HS-5 (cell line): ENCODE measurements at places on chromosomes 6 and 20.

- no peak for DNase-seq
Measured at GRCh38 chr6:118959903-118960302, 24.9 kb upstream of the MCM9 start.

GRCh38 chr6:78308025-78308424, 559.3 kb upstream of the IRAK1BP1 start:
- DNase-seq = no peak

DNA sequence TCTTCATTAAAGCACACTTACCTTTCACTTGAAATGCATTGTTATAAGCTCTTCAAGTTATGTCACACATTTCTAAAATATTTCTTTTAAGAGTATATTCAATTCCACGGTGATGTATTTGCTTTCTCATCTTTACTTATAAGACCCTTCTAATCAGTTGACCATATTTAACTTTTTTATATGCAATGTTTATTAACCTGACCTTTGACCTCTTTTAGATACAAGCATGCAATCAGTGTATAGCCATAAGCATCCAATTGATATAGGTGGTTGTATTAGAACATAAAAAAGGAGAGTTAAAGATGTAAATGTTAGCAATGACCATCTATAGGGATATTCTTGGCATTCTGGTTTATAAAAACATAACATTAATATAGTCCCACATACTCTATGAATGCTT, 9.2 kb downstream of the USP49 start:
- no peak for DNase-seq

DNA sequence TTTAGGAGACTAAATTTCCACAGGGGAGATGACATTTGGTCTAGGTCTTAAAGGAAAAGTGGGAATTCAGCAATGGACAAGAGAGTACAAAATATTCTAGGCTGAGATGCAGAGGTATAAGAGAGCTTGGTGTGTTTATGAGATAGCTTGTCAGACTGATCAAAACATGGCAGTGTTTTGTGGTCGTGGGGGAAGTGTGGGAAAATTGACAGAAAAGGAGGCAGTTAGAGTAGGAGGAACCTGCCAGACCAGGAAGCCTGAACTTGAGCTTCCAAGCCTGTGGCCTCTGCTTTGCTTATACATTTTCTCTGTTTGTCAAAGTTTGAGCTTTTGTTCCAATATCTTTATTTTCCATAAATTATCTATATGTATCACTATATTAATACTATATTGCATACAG, 69.5 kb upstream of the MAP3K7 start:
- DNase-seq = no peak

DNA sequence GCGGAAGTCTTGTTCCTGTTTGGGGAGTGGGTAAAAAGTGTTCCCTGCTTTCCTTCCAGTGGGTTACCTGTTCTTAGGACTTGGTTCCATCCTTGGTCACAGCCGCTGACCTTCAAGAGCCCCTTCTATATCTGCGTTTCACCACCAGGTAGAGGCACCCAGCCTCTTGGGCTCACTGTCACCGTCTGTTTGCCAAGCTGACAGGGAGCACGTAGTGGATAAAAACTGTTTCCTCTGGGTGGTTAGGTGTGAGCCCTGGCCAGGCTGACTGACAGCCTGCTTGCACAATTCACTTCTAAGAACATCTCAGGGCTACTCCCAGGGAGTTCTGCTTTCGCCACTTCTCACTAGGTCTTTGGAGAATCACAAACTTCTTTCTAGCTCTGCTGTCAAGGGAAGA, 1.8 kb upstream of the JPH2 start:
- no peak for DNase-seq
